ENCODE measurements at places on chromosomes 2 and 18.

DNA sequence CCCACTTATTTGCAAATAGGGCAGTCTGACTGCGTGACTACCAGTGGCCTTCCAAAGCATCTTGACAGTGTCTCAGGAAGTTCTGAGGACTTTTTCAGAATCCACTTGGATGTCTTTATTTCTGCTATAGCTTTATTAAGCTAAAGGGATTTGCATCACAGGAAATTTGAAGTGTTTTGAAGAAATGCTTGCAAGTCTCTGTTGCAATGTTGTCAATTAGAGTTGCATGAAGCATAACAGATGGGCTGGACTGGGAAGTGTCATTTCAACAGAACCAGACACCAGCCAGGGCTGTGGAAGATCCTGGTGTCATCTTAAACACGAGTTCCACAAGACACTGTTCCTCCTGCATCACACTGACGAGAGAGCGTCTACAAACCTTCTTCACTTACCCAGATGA, 224.5 kb downstream of the EN1 start:
- no peak for DNase-seq

DNA sequence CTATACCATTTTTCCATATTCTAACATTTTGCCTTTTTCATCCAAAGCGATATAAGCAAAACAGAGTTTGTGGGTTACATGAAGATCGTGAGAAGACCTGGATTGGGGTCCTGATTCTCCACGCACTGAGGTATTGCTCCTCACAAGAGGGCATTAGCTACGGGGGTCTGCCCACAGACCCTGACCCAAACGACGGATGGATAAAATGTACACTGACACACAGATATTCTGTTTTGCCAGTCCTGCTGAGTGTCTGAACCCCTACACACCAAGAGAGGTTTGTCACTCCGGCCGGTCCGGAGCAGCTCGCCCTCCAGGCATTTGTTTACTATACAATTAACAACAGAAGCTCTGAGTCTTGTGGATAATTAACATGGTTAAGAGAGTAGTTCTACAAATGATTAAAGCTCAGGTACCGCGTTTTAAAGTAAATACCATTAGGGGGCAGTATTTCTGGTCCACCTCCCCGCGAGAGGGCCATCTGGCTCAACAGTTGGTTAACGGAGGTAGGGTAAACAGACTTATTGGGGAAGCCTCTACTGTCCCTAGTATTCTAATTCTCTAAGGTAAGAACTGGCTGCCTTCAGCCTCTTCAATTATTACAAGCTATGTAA, 28.4 kb downstream of the SCYGR8 start:
- peak; percentile 28 for DNase-seq

- DNase-seq = no peak
These were observed 330.4 kb upstream of the ETAA1 start for GRCh38 chr2:67066782-67067181.

DNA sequence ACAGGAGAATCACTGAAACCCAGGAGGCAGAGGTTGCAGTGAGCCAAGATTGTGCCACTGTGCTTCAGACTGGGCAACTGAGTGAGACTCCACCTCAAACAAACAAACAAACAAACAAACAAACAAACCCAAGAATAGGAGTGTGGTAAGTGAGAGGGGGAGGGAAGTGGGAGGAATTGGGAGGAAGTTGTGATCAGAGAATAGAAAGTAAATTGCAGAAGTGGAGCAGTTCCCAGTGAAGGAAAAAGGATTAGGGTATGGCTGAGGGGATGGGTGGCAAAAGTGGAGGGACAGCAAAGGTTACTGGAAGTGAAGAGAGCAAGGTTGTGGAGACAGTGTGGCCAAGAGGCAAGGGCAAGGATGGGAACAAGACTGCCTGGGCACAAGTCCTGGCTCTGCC, 41.1 kb upstream of the C1GALT1C1L start:
- no peak for DNase-seq

GRCh38 chr2:113039158-113039557, 13.5 kb downstream of the IL36B start:
- no peak for DNase-seq

DNA sequence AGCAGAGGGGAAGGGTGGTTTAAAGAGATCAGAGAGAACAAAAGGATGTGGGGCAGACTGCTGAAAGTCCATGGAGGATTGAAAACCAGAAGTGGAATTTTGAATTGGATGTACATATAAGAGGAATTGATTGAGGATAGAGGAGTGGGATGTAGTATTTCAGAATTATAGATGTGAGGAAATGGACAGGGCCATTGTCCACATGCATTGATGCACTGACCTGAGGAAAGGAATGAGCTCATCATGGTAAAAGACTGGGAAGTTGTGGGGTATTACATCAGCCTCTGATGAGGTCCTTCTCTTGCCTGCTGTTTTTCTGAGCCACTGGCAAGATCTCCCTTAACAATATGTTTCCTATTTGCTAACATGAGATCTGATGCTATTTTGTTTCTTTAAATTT, 365.7 kb upstream of the FANCL start:
- no peak for DNase-seq

GRCh38 chr2:15619938-15620337, 28.3 kb downstream of the DDX1 start:
- DNase-seq = no peak

DNA sequence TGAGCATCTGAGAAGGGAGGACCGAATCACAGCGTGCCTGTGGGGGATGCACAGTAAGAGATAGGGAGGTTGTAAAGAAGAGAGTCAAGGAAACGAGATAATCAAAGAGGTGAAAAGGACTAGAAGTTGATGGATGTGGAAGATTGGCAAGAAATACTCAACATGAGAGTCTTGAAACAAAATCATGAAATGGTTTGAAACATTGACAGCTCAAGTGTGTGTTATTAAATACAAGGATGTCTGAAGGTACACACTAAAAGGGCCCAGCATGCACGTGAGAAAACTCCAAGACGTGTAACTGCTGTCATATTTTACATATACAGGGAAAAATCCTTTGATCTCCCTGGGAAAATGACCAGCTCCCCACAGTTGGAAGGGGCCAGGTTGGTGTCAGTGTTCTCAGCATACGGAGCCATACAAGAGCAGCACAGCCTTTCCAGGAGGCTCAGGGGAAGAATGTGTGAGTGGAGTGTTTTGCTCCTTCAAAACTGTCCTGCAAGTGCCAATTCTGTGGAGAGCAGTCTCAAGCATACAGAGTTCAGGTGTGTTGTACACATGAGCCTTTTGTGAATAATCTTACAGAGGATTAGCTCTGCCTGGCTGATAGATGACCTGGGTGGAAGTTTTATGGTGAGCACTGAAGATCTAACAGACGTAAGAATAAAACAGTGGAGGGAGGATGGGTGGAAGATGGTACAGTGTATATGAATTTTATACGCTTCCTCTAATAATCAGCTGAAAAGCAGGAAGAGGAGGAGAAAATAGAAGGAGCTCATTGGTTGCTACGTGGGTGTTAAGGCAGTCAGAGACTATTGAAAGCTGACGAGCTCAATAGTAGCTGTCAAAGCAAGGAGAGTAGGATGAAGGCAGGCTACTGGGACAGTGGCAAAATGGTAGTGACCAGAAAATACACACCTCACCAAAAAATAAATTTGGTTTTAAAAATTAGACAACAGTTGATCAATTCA, 126.8 kb downstream of the ATP9B start:
- no peak for DNase-seq

- DNase-seq = no peak
These were observed 24.6 kb downstream of the CDH2 start for GRCh38 chr18:28152354-28152753.

DNA sequence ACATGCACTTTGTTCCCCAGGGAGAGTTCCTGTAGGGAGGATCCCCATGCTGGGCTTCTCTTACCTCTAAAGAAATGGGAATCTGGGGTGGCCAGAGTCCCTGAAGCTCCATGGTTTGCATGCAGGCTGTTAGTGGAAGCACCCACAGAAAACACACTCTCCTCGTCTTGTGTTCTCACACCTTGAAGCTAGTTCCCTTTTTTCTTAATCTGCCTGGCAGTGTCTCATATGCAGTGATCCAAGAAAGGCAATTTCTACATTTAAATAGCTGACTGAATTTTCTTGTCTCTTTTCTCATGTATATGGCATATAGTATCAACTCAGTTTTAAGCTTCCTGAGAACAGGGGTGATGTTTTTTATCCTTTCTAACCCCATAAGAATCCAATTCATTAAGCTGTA, 65.0 kb downstream of the LINC00305 start:
- no peak for DNase-seq

- no peak for DNase-seq
These were observed 343.2 kb upstream of the TNP1 start for GRCh38 chr2:217203086-217203485.

- no peak for DNase-seq
These were observed 10.3 kb downstream of the ERBB4 start for GRCh38 chr2:212528106-212528856.

- DNase-seq = no peak
These were observed 27.3 kb upstream of the COPS8 start for GRCh38 chr2:237058423-237058822.

DNA sequence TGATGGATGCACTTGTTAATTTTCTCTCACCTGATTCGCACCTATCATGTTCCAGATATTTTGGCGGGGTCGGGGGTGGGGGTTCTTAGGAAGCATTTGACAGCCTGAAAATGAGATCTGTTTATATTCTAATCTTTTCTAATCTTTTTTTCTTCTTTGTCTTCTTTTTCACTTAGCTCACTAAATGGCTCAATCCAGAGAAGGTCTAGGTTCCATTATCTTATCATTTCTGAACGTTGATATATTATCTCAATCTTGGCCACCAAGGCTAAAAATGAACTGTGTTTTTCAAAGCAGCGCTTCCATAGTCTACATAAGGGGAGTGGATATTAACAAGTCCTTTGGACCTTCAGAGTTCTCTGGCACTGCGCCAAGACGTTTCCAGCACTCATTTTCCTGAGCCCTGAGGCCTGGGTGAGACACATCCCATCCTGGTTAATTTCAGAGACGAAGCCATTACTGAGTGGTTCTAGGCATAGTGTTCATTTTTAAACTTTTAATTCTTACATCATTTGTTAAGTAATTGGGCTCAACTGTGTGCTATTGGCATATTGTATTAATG, 229.0 kb downstream of the SOX11 start:
- no peak for DNase-seq

GRCh38 chr2:235854276-235854675, 313.9 kb downstream of the GBX2 start:
- DNase-seq = peak; percentile 4

DNA sequence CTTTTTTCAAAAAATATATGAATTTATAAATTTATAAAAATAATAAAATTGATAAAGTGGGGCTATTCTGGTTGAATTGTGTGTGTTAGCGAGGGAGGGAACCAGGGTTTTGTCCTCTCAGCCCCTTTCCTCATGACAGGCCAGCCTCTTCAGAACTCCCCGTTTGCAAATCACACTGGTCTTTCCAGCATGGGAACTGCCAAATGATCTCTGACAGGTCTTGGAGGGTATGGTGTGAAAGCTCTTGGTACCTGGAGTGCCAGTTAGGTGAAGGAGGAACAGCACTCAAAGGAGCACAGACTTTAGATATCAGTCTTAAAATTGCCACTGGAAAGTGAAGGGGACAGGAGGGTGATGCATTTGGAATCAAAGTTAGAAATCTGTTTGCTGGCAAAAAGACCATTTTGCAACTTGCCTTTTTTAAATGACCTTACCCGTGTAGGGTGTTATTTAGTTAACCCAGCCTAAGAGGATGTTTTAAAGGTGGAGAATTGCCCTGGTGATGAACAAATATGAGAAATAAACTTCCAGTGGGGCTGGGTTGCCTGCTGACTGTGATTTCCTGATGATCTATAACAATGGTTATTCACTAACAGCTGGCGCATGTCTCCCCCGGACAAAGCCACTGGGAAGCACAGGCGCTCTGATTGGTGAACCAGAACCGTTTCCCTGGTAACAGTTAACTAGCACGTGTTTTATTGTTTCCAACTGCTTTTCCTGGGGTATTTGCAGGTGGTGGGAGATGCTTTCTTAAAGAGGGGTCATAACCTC, 85.3 kb upstream of the EFEMP1 start:
- DNase-seq = peak; percentile 66

DNA sequence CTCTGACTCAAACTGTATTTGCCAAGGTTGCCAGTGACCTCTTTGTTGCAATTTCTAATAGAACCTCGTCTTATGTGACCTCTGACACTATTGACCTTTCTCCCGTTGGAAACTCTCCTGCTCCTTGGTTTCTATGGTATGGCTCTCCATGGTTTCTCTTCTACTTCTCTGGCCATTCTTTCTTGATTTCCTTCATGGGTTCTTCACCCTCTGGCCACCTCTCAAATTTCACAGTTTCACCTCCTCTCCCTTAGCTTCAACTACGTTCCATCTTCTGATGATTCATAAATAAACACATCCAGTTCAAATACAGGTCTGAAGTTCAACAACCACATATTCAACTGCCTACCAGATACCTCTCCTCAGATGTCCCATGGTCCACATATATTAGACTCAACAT, 109.5 kb downstream of the CACNB4 start:
- no peak for DNase-seq

GRCh38 chr2:100425107-100425506, 7.6 kb upstream of the CHST10 start:
- DNase-seq = no peak

DNA sequence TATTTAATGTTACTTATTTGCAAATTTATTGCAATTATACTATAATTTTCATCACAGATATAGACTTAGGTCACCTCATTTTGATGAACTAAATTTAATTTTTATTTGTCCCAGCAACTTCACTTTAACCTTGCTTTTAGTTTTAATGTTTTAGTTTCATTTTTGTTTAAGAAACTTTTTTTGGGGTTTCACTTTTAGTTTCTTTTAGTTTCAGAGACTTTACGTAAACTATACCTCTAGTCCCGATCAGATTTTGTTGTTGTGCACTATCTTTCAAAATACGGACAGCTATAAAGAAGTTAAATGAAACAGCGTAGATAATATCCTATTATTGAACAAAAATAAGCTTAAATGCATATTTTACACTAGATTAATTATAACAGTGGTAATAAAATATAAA, 460.5 kb downstream of the ERBB4 start:
- DNase-seq = no peak

- DNase-seq = peak; percentile 85
These were observed 117.1 kb upstream of the STPG4 start for GRCh38 chr2:47272031-47272864.

DNA sequence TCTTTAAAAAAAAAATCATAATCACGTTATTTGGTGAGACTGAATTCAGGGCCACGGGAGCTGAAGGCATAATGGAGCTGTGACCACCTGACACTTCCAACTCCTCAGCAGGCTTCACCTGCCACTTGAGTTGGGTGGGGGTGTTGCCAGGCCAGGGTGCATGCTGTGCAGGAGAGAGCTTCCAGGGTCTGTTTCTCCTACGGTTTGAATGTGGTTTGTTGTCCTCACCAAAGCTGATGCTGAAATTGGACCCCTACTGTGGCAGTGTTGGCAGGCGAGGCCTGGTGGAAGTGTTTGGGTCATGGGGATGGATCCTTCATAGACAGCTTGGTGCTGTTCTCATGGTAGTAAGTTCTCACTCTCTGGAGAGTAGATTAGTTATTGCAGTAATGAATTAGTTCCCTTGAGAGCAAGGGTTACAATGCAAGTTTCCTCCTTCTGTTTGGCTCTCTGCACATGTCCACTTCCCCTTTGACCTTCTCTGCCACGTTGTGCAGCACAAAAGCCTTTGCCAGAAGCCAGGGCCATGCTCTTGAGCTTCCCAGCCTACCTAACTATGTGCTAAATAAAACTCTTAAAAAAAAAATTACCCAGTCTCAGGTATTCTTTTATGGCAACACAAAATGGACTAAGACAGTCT, 38.3 kb upstream of the ANKRD44 start:
- no peak for DNase-seq

- no peak for DNase-seq
These were observed 26.5 kb upstream of the CREB1 start for GRCh38 chr2:207503234-207503633.

Measured in WTC11 (cell line).